ENCODE measurements at places on chromosomes 2 and 18.

GRCh38 chr18:32219431-32220018, 29.7 kb downstream of the MEP1B start:
- no peak for DNase-seq

GRCh38 chr2:50674876-50675275, 357.1 kb downstream of the NRXN1 start:
- no peak for DNase-seq

DNA sequence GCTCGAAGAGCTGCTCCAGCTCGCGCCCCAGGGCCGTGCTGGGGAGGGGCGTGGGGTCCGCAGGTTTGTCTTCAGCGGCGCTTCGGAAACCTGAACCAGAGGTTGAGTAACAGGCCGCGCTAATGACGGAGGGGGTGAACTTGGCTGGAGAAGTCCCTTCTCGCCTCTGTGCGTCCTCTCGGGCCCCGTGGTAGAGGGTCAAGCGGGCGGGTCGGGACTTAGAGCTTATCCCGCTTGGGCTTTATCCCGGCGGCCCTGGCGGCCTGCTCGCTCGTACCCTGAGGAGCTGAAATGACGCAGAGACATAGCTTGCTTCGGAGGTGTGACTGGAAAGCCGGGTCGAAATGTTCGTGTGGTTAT, 479 bp downstream of the RNMT start:
- peak; percentile 14 for DNase-seq

GRCh38 chr2:44291281-44292248, 16.3 kb downstream of the SLC3A1 start:
- DNase-seq, result no peak

GRCh38 chr18:65227970-65228369, 522.8 kb upstream of the CDH7 start:
- no peak for DNase-seq

- DNase-seq, result no peak
These were observed 75.0 kb upstream of the RBBP8 start for GRCh38 chr18:22858121-22858520.

- DNase-seq, result no peak
These were observed 11.3 kb downstream of the SLC14A2 start for GRCh38 chr18:45626330-45627203.

DNA sequence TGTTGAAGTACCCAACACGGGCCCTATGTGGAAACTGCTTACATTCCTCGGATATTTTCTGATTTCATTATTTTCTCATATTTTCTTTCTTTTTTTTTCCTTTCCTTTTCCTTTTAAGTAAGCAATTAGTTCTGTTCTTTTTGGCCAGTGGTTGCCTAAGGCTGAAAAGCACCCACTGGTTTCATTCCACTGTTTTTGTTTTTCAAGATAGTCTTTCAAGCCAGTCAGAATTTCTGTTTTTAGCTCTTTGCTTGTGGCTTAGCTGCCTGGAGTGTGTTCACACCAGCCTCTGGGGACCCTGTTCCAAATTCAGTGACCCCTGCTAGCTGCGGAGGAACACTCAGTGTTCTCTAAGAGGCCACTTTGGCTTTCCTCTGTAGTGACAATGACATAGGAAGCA, 73.6 kb downstream of the NRP2 start:
- DNase-seq, result no peak

DNA sequence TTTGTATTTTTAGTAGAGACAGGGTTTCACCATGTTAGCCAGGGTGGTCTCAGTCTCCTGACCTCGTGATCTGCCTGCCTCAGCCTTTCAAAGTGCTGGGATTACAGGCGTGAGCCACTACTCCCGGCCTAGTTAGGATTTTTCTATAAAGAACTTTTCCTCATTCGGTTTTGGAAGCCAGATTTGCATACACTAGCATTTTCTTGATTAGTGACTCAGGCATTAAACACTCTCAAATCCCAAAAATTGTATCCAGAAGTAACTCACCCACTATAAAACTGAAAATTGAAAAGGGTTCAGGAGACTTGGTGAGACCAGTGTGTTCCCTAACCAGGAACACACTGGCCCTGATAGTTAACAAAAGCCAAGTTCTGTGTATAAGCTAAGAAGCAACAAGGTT, 25.2 kb downstream of the EIF2AK3 start:
- no peak for DNase-seq

GRCh38 chr2:191857259-191857805, 10.4 kb upstream of the CAVIN2 start:
- DNase-seq, result no peak

DNA sequence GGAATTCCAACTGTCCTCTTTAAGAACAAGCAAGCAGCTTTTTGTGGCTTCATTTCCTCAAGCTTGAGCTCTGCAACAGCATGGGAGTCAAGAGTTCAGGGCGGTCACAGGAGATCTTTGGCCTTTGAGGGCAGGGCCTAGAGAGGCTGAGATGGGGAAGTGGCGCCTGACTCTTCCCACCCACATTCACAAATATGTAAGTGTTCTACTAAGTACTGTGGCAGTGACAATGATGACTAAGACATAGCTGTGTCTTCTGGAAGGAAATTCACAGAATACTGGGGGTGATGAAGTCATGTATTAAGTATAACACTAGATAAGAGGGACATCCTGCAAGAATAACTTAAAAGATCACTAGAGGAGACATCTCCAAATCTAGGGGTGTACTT, 15.0 kb downstream of the RND3 start:
- DNase-seq, result no peak

DNA sequence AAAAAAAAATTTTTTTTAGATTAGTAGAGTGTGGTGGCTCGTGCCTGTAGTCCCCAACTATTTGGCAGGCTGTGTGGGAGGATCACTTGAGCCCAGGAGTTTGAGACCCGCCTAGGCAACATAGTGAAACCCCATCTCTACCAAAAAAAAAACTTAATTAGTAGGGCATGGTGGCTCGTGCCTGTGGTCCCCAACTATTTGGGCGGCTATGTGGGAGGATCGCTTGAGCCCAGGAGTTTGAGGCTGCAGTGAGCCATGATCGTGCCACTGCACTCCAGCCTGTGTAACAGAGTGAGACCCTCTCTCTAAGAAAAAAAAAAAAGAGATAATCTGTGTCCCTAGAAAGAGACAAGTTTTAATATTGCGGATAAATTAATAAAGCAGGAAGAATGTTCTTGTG, 8.8 kb downstream of the GPR55 start:
- DNase-seq, result no peak

- no peak for DNase-seq
These were observed 10.6 kb downstream of the DGUOK start for GRCh38 chr2:73937103-73937885.

DNA sequence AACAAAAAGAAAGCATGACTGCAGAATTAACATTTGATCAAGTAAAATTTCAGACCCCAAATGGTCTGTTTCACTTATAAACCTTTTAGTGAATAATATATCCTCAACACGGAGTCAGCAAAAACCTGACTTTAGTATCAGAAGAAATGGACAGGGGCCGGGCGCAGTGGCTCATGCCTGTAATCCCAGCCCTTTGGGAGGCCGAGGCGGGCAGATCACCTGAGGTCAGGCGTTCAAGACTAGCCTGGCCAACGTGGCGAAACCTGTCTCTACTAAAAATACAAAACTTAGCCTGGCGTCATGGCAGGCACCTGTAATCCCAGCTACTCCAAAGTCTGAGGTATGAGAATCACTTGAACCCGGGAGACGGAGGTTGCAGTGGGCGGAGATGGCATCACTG, 3.0 kb downstream of the OR6B3 start:
- DNase-seq, result no peak

DNA sequence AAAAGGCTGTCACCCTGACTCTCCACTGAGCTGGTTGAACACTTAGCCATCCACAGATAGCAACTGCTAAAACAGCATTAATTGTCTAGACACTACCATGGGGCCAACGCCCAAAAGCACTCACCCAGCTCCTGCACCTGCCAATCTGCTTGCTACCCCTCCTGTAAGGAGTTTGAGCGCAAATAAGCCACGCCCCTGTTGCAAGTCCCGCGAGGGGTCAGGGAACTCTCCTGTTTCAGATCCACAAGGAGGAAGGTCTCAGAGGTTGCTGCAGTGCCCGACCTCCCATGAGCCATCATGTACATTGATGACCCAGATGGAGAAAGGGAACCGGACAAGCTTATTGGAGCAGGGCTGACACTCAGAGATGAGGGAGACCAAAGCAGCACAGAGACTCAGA, 106.8 kb downstream of the ZNF516 start:
- DNase-seq, result no peak

DNA sequence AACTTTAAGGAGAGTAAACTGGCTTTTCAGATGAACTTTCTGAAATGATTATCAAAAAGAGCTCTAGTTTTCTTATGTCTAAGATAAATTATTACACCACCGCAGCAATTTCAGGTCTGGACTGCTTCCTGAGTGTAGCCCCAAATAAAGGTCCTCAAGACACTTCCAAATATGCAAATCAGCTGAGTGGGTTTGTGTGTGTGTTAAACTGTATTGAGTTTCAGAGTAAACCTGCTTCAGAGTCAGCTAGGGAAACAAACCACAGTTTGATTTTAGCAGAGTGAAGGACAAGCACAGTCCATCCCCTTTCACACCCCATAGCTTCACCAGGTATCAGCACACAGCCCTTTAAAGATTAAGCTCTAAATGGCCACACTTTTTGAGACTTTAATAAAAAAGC, 168.7 kb downstream of the NRXN1 start:
- no peak for DNase-seq

DNA sequence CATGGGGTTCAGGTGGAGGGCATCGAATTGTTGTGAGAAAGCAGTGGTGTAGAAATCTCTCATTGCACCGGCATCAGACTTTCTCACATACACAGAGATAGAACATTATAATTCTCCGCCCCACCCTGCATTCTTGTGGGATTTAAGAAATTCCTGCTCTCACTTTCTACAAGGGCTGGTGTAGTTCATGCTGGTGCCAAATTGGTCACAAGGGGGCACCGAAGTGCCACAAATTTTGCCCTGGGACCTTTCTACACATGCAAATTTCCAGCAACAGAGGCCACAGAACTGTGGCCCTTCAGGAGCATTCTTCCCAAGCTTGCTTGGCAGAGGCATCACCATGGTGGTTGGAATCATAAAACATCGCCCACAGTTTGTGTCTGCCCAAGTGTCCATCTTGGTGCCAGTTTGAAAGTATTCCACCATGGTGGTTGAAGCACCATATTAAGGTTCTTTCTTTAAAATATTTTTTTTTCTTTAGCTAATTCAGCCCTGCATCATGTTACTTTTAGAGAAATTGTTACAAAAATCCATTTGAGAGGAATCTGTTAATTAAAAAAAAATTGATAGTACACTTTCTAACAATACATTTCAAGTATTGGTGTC, 521.2 kb upstream of the FANCL start:
- DNase-seq, result no peak

DNA sequence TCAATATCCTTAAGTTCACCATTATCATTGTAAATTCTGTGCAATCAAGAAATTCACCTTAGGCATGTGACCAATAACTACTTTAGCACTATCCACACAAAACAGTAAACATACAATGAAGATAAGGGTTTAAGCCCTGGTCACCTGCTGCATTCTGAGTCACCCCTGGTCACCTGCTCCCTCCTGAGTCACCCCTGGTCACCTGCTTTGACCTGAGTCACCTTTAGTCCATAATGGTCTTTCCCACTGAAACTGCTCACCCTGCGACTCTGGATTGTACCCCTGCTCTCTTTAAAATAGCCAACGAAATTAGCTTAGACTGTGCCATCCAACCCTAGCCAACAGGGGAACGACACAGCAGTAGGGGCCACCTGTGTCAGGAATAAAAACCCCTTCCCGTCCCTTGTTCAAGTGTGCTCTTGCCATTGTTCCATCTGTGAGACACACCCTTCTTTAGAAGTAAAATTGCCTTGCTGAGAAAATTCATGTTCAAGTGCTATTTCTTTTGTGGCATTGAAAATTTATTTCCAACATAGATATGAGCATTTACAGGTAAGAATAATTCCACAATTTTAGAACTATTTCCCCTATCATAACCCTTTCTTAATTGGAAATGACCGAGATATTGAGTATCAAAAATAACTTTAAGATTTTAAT, 902.8 kb downstream of the DSC3 start:
- DNase-seq, result no peak

DNA sequence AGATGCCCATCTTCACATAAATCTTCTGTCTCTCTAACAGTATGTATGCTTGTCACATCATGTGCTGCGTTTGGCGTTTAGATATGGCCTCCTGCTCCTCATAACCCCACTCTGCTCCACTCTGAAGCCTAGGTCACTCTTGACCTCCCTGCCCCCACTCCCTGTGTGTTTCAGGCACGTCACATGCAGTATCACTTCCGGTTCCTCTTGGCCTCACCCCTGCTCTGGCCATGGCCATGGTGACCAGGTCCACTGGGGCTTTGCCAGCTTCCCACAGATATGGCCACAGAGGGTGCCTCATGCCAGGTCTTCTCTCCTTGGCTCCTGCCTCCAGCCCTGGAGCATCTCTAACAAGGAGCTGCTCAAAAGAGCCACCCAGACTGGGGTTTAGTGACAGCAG, 160.0 kb downstream of the RNF152 start:
- no peak for DNase-seq

DNA sequence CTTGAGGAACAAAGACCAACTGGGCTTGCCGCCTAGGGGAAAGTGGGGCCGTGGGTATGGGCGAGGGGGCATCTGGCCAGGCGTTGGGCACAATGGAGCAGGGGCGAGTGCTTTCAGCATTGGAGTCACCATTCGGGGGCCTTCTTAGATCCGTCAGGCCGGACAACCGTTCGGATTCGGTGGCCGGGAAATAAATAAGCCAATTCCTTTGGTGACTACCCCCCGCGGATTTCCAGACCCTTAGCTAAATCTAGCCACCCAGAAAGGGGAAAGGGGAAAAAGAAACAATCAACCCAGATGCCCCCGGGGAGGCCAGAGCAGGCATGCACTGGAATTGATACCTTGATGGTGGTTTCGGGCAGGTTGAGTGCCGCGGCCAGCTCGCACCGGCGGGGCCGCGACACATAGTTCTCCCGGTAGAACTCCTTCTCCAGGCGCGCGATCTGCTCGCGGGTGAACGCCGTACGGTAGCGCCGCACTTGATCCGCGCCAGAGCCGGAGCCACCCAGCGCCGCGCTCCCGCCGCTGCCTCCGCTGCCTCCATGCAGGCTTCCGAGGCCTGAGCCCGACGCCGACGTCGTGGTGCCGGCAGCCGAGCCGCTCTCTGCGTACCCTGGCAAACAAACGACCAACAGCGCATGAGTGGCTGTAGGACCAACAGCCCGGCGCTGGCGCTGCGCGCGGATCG, 1.8 kb downstream of the EVX2 start:
- no peak for DNase-seq

DNA sequence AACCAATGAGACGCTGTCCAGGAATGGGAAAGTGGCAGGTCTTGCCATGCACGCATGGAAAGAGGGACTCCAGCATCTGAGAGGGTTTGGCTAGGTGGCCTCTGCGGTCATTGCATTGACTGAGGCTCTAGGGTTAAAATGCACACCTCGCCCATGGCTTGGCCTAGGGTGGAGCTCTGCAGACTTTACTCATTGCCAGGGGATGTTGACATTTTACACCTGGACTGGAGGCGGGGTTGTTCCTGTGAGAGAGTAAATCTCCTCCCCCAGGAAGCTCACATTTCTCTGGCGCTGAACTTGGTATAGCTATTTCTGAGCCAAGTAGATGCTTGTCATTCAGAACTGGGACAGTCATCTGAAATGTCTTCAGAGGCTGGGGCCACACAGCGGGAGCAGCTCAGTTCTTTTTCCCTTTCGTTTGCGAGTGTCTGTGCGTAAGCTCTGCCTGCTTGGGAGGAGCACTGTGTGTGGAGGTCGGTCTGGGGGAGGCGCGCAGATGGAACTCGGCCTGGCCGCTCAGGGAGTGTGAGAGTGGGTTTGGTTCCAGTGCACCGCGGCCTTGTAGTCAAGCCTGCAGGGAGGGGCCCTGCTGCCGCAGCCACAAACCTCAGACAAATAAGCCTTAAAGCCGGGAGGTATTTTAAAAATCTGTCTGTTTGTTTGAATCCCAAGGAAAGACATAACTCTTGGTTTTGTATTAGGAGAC, 76.5 kb downstream of the LPIN1 start:
- DNase-seq, result no peak

GRCh38 chr2:68643011-68643873, at the start of gene PROKR1:
PROKR1 (plus strand) TSS chr2:68643579; CDS start chr2:68645822, 2,243 bp downstream.
- no peak for DNase-seq

Data from activated CD4-positive, alpha-beta T cell treated with anti-CD3 and anti-CD28 coated beads for 24 hours (primary cell).